Upper lobe of left lung (tissue), 6 donors: ENCODE measurements at places on chromosomes 4 and X. TPM values are rescaled to one million over a fixed set of nuclear protein-coding genes. Genes with fewer than 3 reads are reported as not detected.

Gene HS6ST2
- 1.00 TPM for total RNA-seq

Gene TMPRSS11A
- total RNA-seq: not detected

Gene MTTP
- total RNA-seq: 0.79 TPM

Gene GPR78
- total RNA-seq: not detected

- H3K4me1 ChIP-seq: no peaks in the 10 kb centered on the region
- no peak overlapping the region for H3K4me3 ChIP-seq
- H3K36me3 ChIP-seq: no peaks in the 10 kb centered on the region
- DNase-seq: no peak
- no peaks in the 10 kb centered on the region for H3K27me3 ChIP-seq
Measured at GRCh38 chr4:95510877-95511276, 37.9 kb downstream of the UNC5C start.

DNA sequence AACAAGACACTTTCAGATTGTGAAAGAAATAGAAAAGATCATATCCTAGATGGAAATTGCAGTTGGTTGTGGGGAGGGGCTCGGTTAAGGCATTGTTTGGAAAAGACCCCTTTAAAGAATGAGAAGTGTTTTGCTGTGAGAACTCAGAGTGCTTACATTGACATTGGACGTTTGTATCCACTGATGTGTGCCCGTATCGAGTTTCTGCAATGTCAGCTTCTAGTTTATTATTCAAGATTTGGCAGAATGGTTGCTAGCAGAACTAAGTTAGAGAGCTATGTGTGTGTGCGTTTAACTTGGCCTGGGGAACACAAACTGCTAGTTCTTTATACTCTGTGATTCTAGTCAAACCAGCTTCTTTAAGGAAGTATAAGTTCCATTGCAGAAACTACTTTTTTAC lies 2702.5 kb downstream of the PCDH7 start:
- no peak overlapping the region for H3K4me3 ChIP-seq
- H3K27ac ChIP-seq: no peak overlapping the region
- DNase-seq: no peak
- no peaks in the 10 kb centered on the region for H3K36me3 ChIP-seq

DNA sequence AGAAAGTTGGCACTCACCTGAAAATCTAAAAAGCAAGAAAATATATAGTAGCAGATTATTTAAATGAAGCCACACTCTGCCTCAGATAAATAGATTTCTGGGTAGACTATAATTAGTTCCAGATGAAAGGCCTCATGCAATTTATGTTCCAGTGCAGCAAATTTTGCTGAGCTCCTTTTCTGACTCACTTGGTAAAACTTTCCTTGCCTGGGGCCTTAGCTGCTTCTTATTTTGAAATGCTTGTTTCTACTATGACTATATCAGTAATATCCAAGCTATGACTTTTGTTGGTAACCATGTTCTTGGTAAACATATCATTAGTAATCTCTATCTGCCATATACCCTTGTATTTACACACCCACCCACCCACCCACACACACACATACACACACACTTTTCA lies 961.8 kb downstream of the SH3BGRL start:
- H3K27me3 ChIP-seq: no peaks in the 10 kb centered on the region
- no peak overlapping the region for H3K27ac ChIP-seq
- no peak overlapping the region for H3K4me3 ChIP-seq
- no peak for DNase-seq

- H3K27ac ChIP-seq: no peak overlapping the region
- H3K4me3 ChIP-seq: no peak overlapping the region
- H3K36me3 ChIP-seq: no peaks in the 10 kb centered on the region
- no peaks in the 10 kb centered on the region for H3K27me3 ChIP-seq
- H3K4me1 ChIP-seq: peaks cover 5% of the 10 kb centered on the region
- no peak for DNase-seq
Measured at GRCh38 chr4:121252224-121252806, 88.2 kb upstream of the TNIP3 start.

DNA sequence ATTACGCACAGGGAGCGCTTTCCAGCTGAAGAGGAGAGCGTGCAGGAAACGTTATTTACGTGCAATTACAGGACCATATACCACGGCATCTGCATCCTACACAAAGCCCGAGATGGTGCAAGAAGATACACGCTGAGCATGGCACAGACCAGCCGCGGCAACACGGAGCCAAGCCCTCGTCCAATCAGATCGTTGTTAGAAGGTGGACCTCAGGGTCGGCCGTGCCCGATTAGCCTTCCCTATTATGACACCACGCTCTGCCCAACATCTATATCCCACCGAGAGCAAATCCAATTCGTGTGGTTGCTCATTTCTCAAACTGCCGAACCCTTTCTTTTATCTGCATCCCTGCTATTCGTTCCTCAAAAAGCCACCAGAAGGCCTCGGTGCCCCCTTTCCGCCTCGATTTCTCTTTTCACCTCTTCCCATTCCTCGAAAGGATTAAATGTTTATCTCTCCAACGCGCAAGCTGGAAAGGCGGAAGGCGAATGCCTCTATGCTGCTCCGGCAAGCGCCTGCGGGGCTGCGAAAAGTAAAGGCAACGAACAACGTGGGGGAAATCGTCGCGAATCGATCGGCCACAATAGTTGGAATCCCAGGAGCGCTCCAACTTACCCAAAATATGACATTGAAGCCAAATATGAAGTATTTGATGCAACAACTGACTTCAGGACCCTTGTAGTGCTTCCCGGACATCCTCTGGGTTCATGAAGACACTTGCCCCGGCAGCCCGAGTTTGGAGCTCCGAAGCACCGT lies 702 bp downstream of the TSPAN5 start:
- no peaks in the 10 kb centered on the region for H3K27me3 ChIP-seq
- peaks cover 28% of the 10 kb centered on the region for H3K4me1 ChIP-seq
- no peaks in the 10 kb centered on the region for H3K36me3 ChIP-seq

DNA sequence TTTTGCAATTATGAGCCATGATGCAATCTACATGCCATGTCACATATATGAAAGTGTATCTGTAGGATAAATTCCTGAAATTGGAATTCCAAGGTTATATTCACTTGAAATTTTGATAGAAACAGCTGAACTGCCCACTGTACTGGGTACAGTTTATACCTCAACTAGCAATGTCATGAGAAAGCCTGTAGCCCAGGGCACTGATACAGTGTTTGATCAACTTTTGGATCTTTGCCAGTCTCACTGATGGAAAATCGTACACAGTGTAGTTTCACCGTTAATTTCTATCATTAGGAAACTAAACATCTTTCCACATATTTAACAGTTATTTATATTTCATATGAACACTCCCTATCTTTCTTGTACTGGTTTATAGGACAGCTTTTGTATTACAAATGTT lies 34.2 kb downstream of the TAPT1 start:
- H3K27ac ChIP-seq: no peak overlapping the region
- H3K36me3 ChIP-seq: peaks cover 14% of the 10 kb centered on the region

DNA sequence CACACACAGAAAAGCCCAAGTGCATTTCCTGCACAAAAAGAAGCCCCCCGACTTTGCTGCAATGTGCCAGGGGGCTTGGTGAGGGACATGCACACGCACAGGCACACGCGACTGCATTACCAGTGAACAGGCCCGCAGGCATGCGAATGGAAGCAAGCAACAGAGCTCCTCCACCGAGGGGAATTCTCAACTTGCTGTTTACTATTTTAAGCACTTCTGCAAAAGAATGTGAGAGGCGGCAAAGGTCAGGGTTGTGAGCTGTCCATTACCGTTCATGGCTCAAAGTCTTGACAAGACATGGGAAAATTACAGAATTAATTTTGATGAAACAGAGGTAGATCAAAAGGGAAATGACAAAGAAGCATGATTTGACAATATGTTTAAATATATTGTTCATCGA lies 342.5 kb upstream of the NOCT start:
- H3K4me1 ChIP-seq: peaks cover 8% of the 10 kb centered on the region
- no peaks in the 10 kb centered on the region for H3K27me3 ChIP-seq
- no peaks in the 10 kb centered on the region for H3K36me3 ChIP-seq
- no peak for DNase-seq
- no peak overlapping the region for H3K4me3 ChIP-seq

GRCh38 chrX:8728932-8729535 lies 2.9 kb downstream of the ANOS1 start:
- H3K27me3 ChIP-seq: no peaks in the 10 kb centered on the region
- DNase-seq: no peak
- H3K4me1 ChIP-seq: peaks cover 20% of the 10 kb centered on the region
- no peak overlapping the region for H3K4me3 ChIP-seq
